ENCODE measurements at places on chromosomes 1 and 21. TPM values are rescaled to one million over a fixed set of nuclear protein-coding genes. Genes with fewer than 3 reads are reported as not detected.

Gene MATN1
- total RNA-seq = not detected

Gene MRPS6
- 102 TPM for total RNA-seq

Gene TEDDM1
- not detected for total RNA-seq

Gene C1QC
- total RNA-seq = 189 TPM

Gene FCRL2
- 1.0 TPM for total RNA-seq

GRCh38 chr1:154574716-154575115 is 7.1 kb downstream of the CHRNB2 start:
- DNase-seq = no peak

GRCh38 chr21:33268737-33269441 is 2.7 kb downstream of the IL10RB start:
- DNase-seq = peak; percentile 96

GRCh38 chr1:221149111-221149510 is 269.9 kb downstream of the HLX start:
- no peak for DNase-seq

GRCh38 chr1:150429805-150430204 is 57.4 kb upstream of the TARS2 start:
- no peak for DNase-seq

DNA sequence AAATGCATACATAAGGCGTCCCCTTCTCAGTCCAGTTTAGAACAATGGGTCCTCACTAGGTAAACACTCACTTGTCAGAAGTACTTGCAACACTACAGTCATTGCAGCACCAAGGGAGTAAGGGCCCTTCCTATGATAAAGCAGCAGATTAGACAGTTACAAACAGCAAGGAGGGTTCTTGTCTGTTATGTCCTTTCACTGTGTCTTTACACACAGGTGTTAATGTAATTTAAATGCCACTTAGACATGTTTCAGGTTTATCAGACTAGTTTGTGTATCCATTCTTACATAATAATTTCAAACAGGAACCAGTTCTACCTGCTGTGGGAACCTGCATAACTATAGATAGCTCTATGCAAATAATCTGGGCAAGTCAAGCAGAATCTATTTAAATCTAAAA is 105.6 kb upstream of the USH2A start:
- peak; percentile 9 for DNase-seq

DNA sequence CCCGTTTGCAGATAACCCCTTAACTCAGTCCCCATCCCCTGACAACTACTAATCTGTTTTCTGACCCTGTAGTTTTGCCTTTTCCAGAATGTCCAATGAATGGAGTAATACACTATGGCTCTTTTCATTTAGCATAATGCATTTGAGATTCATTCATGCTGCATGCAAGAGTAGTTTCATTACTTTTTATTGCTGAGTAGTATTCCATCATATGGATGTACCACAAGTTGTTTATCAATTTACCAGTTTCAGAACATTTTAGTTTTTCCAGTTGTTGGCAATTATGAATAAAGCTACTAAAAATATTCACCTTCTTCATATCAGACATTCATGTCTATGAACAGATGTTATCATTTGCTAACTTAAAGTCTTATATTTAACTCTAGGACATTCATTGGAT is 45.3 kb downstream of the STXBP3 start:
- no peak for DNase-seq

- DNase-seq = no peak
Measured at GRCh38 chr1:78591971-78592370, 28.3 kb upstream of the IFI44L start.

GRCh38 chr1:84677415-84678099 is 12.7 kb downstream of the SSX2IP start:
- no peak for DNase-seq

GRCh38 chr1:24450857-24451397 is 35.3 kb downstream of the NIPAL3 start:
- no peak for DNase-seq

GRCh38 chr1:153583976-153584375 is 18.3 kb upstream of the S100A2 start:
- no peak for DNase-seq

GRCh38 chr21:45894450-45894825 is 87.1 kb upstream of the COL6A1 start:
- DNase-seq = peak; percentile 38

DNA sequence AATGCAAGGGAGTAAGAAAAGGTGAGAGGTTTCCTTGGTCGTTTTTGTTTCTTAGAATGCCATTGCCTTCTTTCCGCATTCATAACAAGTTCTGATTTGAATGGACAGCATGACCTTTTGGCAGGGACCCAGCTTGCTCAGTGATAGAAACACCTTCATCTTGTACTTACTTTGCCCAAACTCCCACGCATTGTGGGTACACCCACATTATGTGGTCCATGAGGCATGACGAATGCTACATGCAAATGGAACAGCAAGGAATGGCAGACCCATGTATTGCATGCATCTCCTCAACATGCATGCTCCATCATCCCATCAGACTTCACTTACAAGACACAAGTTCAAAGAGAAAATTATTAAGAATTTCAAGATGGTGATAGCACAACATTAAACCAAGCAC is 102.8 kb downstream of the CDC7 start:
- DNase-seq = no peak

DNA sequence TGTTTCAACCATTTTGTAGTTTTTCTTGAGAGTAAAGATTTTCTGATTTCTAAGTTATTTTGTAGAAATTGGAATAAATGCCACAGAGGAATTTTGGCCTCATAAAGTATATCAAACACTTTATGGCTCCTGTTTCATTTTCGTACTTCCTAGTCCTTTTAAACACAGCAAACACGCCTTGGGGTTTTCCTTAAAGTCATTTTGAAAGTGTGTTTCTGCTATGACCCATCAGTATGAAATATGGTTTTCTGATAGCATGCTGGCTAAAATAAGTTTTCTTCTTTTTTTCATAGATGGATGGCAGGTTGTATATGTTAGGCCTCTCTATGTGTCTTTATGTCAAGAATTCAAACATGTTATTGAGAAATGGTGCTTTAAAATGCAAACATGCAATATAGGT is 940.1 kb upstream of the TMPRSS15 start:
- DNase-seq = no peak
